ENCODE measurements at places on chromosomes 11 and 22.

DNA sequence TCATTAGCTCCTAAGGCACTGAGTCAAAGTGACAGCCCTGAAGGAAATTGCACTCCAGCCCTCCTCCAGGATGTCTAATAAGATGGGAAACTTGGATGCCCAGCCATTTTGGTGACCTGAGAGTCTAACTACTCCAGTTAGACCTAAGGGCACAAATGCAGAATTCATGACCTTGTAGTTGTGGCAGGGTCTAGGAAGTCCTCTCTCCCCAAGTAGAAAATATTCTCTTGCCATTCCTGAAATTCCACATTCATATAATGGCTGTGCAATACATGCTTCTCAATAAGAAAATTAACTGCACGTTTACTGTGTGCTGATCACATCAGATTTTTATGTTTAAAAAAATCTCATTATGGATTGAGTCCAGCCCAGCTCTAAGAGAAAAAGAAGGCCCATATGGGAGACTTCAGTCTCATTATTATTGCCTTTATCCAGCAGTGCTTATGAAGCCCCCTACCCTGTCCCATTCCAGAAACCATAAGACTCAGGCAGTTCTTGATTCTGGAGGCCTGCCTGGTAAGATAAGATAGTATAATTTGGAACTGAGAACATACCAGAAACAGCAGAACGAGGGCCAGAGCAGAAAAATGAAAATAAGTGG is 133.7 kb upstream of the LDLRAD3 start:
- no peak for DNase-seq

DNA sequence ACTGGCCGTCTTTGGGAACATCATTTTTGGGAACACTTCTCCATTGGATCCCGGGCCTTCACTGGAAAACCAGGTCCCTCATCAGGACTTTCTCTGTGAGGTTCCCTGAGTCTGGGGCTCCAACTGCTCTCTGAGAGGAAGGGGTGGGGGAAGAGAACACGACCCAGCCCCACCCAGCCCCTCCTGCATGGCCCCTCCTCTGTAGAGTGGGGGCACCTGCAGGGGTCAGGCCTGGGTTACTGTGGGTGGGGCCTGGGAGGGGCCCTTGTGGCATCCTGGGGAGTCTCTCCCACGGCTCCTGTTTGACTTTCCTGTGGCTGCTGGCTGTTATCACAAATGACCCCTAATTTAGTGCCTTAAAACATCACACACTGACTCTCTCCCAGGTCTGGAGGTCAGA is 36.3 kb downstream of the IGLL5 start:
- DNase-seq = no peak

GRCh38 chr11:18599739-18600230 is at the start of gene MISFA:
TSS of gene MISFA (plus strand) at chr11:18599789. CDS start at chr11:18599929, 140 bp downstream.
- DNase-seq = no peak

GRCh38 chr22:50281957-50282356 is 11.8 kb upstream of the MAPK11 start:
- DNase-seq = no peak

- peak; percentile 58 for DNase-seq
These were observed 380.7 kb downstream of the MN1 start for GRCh38 chr22:27420817-27421361.
